Neural progenitor cell (in vitro differentiated cells): ENCODE measurements at places on chromosomes 5 and 9.

GRCh38 chr9:91844190-91844589, 105.8 kb downstream of the ROR2 start:
- no peak overlapping the region for H3K4me3 ChIP-seq

GRCh38 chr9:120212153-120212852, 367.7 kb downstream of the CDK5RAP2 start:
- no peak for DNase-seq
- no peak overlapping the region for H3K4me3 ChIP-seq
- H3K4me1 ChIP-seq, result no peaks in the 10 kb centered on the region
- no peaks in the 10 kb centered on the region for H3K27me3 ChIP-seq

- H3K4me3 ChIP-seq, result no peak overlapping the region
- H3K27me3 ChIP-seq, result no peaks in the 10 kb centered on the region
- H3K36me3 ChIP-seq, result no peaks in the 10 kb centered on the region
- peaks cover 6% of the 10 kb centered on the region for H3K4me1 ChIP-seq
Observed at GRCh38 chr5:118440496-118440895, 547.9 kb downstream of the DTWD2 start.

- H3K36me3 ChIP-seq, result no peaks in the 10 kb centered on the region
- no peaks in the 10 kb centered on the region for H3K27me3 ChIP-seq
- no peak for DNase-seq
- H3K27ac ChIP-seq, result no peak overlapping the region
- H3K4me1 ChIP-seq, result peaks cover 15% of the 10 kb centered on the region
- H3K4me3 ChIP-seq, result no peak overlapping the region
Observed at GRCh38 chr5:131786900-131787692, 9.7 kb downstream of the FNIP1 start.
